ENCODE measurements at places on chromosomes 2 and 18.

- no peak for DNase-seq
These were observed 20.6 kb downstream of the CHN1 start for GRCh38 chr2:174984561-174984960.

- no peak for DNase-seq
These were observed 72.7 kb upstream of the PPP1CB start for GRCh38 chr2:28678944-28679343.

DNA sequence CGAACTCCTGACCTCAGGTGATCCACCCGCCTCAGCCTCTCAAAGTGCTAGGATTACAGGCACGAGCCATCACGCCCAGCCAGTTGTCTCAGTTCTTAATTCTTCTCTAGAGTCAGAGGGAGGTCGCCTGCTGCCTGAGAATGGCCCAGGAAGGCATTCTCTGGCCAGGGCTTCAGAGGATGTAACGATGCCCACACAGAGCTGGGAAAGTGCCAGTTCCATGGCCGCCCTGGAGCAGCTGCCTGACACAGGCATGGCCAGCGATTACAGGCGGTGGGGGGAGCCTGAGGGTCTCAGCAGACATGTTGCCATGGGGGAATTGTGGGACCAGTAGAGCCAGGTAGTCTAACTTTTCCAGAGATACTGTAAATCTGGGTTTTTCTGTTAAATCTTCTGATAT is 25.6 kb upstream of the DNMT3A start:
- no peak for DNase-seq

DNA sequence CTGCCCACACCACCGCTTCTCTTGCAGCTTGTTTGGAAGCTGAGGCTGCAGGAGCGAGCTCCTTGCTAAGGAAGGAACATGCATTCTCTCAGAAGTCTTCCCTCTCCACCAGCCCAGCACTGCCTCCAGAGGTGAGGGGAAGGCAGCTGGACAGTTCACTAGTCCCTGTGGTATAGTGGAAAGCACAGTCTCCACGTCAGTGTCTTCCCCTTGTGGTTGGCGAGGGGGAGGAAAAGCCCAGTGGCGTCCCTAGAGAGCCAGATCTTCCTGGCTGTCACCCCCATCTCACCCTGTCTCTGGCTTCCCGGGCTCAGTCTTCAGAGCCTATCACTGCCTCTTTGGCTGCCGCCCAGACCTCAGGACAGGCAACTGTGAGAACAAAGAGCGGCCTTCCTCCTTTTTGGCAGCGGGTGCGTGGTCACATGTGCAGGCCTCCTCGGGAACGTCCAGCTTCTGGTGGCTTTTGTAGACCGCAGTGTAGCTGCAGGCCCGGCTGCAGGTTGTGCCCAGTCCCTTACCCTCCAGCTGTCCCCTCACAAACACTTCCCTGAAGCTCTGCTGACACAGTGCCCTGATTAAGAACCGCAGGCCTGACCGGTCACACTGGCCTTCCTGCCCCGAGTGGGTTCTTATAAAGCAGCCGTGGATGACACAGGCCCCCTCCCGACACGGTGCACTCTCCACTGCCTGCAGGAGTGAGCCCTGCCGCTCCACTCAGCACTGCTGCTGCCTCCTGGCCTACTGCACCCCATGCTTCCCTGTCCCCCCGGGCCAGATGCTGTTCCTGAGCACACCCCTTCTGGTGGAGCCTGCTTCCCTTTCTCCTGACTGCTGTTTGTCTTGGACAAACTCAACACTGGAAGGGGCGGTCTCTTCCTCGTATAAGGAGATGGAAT is 90.9 kb downstream of the RNF144A start:
- peak; percentile 86 for DNase-seq

GRCh38 chr2:54208364-54209240 is 47.4 kb downstream of the TSPYL6 start:
- DNase-seq: no peak

DNA sequence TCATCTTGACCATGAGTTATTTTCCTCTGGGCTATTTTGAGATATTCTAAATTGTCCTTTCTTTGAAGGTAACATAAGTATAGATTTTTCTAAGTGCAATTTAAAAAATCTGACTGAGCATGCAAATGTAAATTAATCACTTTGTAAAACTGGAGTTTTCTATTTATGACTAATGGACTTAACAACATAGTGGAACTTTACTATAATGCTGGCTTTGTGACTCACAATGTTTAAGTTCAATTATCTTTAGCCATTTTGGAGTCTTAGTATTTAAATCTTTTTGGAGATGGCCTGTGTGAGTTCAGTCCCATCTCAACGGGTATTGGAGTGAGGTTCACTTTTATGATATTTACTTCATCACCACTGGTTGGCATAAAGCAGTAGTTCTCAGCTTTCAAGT is 35.2 kb upstream of the NOSTRIN start:
- DNase-seq: no peak

- DNase-seq: no peak
These were observed 7.7 kb downstream of the OTX1 start for GRCh38 chr2:63058144-63058920.

GRCh38 chr2:88874063-88874657 is 182.7 kb downstream of the RPIA start:
- no peak for DNase-seq

GRCh38 chr2:98454500-98455235 is 10.0 kb downstream of the INPP4A start:
- no peak for DNase-seq

GRCh38 chr2:176491172-176491904 is 222.1 kb downstream of the MTX2 start:
- DNase-seq: peak; percentile 69

DNA sequence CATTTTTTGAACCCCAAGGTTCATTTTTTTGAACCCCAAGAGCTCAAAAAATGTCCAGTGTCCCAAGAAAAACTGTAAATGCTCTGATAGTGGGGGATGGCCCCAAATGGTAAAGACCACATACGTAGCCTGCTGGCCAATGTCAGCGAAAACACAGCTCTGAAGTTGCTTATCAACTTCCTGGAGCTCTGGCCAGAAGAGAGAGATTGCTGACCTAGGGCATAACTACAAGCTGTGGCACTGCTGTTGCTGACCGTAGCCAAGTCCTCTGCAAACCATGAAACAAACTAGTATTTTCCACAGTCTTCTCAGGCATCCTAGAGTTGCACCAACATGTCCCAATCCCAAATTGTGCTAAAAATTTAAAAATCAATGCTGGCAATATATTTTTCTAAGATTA is 50.9 kb downstream of the REEP1 start:
- no peak for DNase-seq

- DNase-seq: no peak
These were observed 1335.3 kb upstream of the CDH2 start for GRCh38 chr18:29512203-29512602.

GRCh38 chr2:30978854-30979253 is 159.4 kb downstream of the GALNT14 start:
- no peak for DNase-seq

- no peak for DNase-seq
These were observed 10.4 kb downstream of the MYT1L start for GRCh38 chr2:2320486-2321199.

GRCh38 chr2:101473911-101474701 is 806 bp downstream of the RFX8 start:
- DNase-seq: peak; percentile 74

- DNase-seq: no peak
These were observed 42.4 kb upstream of the MTIF2 start for GRCh38 chr2:55311444-55311870.

DNA sequence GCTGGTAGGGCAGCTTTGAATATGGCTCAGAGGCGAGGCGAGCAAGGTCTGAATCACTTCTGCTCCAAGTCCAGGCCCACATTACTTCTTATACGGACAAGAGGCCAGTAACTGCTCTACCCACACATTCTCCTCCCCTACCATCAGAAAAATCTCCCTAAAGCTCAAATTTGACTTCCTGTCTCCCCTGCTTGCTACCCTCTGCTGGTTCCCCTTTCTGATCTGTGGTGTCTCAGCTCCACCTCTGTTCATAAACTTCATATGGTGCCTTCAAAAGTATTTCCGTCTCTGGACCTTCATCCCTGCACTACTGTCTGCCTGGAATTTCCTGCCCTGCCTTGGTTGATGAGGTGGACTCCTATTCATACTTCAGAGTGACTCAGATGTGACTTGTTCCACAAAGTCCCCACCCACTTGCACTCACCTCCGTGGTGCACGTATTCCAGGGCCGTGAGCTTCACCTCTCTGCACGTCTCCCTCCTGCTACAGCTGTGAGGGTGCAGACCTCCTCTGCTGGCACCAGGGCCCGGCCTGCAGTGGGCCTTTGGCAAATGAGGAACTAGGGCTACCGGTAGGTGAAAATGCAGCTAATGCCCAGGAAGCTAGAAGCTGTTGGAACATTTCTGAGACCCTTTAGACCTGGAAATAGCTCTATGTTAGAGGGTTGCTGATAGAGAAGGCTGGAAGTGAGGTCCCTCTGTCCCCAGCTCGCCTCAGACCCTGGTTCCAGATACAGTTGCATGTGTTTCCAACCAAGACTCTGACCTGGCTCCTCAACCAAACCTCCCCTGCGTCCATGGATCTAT is 24.6 kb upstream of the KCMF1 start:
- DNase-seq: peak; percentile 52

DNA sequence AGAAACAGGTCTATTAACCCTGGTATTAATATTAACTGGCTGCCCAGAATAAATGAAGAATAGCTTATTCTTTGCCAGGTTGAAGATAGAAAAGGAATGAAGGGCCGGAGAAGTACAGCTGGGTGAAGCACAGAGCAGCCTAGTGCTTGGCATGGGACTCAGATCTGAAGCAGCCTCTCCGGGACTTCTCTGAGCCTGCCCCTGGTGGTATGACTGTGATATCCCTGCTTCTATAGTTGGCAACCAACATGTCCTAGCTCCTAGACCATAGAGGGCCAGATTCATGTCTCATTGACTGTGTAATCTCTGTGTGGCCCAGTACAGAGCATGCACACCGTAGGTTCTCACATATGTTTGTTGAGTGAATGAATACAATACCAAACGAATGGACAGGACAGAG is 107.8 kb downstream of the MSH2 start:
- no peak for DNase-seq

- DNase-seq: no peak
These were observed 46.2 kb upstream of the SNTG2 start for GRCh38 chr2:904246-905024.

- no peak for DNase-seq
These were observed 362.8 kb downstream of the CBLN2 start for GRCh38 chr18:72181241-72181764.

GRCh38 chr2:240821429-240821778 is 1.4 kb upstream of the KIF1A start:
- DNase-seq: no peak

- DNase-seq: no peak
These were observed 51.0 kb upstream of the KCNG2 start for GRCh38 chr18:79746730-79747129.

- DNase-seq: no peak
These were observed 290.8 kb upstream of the MC4R start for GRCh38 chr18:60663060-60663989.

GRCh38 chr2:31579996-31580320 is 780 bp downstream of the SRD5A2 start:
- no peak for DNase-seq

DNA sequence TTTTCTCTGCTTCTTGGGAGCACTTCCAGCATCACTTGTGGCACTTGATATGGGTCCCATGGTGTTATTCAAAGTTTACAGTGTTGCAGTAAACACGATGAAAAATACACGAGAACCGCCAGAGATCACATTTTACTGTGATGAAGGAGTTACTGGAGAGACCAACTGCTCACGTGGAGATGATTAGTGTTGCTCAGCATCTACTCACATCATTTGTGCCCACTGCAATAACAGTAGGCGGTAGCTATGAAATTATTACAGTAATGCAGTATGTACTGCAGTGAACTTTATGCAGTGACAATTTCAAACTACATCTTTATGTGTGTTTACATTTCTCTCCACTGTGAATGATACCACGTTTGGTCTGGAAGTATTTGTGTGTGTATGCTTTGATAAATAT is 93.5 kb downstream of the SLC4A3 start:
- DNase-seq: no peak

- DNase-seq: no peak
These were observed 95.3 kb upstream of the RMDN2 start for GRCh38 chr2:37829616-37830395.

GRCh38 chr2:173434762-173435569 is 80.3 kb downstream of the CDCA7 start:
- no peak for DNase-seq

DNA sequence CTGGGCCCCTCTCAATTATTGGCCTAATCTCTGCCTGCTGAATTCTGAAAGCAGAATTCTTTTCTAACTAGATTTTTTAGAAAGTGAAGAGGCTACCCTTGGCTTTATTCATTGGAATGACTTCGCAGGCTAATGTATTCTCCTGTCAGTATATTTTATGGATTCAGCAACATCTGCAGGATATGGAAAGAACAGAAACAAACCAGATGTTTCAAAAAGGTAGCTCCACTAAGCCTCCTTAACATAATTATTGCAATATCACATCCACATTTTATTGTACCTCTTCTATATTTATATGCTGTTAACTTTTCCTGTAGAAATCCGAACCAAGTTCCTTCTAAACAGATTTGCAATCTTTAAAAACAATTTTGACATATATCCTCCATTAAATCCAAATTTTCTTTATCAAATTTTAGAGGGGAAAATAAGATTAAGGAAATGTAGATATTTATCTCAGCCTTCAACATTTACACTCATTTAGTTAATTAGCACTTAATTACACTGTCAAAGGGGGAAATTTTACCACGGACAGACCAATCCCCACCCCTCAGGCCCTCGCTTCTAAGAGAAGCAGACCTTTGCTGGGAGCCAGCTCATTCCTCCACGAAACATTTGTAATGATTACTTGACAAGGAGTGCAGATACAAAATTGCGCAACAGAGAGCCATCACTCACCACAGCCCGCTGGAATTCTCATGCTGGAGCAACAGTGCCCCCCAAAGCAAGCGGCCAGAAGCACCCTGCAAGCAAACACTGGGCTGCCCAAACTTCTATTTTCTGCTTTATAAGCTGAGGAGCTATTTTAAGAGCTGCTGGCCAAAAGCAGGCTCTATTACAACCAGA is 253.4 kb downstream of the ETAA1 start:
- peak; percentile 85 for DNase-seq

- no peak for DNase-seq
These were observed 287.4 kb downstream of the NOL4 start for GRCh38 chr18:33937270-33937816.

DNA sequence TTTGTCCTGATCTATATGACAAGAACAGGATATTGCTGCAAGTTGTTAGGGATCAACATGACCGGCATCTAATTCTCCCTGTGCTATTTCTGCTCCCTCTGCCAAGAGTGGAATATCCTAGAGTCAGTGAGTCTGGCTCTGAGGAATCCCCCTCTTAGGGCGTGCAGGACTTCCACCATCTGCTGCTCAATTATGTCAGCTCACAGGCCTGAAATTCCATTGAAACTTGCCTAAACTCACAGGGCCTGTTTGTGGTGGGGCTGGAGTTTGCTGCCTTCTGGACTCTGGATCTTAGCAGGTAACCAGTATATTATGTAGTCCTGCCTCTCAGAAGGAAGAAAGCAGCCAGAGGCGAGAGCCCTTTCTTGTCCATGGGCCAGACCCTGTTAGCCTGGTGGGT is 323.0 kb downstream of the TSN start:
- DNase-seq: no peak
